SW 1271 (cell line): ENCODE measurements at places on chromosomes 7 and 10.

DNA sequence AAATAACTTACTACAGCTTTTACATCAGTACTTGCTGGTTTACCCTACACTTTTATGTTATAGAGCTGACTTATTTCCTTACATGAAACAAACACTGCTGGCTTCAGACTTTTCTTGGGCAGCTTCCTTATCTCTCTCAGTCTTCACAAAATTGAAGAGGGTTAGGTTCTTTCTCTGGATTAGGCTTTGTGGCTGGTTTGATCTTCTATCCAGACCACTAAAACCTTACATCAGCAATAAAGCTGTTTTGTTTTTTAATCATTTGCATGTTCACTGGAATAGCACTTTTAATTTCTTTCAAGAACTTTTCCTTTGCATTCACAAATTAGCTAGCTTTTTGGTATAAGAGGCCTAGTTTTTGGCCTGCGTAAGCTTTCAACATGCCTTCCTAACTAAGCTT is 218.7 kb downstream of the LRRTM3 start:
- no peak for DNase-seq

DNA sequence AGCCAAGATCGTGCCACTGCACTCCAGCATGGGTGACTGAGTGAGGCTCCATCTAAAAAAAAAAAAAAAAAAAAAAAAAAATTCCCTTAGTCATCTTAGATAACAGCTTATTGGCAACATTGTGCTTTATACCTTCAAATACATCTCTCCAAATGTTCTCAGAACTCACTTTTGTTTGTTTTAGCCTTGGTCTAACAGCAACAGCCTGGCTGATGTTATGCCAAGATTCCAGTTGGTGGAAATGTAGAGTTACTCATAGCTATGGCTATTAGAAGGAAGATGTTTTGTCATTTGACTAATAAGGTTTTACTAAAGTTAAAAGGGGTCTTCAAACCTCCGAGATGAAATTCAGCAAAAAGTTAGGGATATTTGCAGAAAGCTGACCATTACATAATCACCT is 481.4 kb downstream of the NEBL start:
- no peak for DNase-seq

GRCh38 chr7:66308411-66308810 is 103.3 kb downstream of the TPST1 start:
- DNase-seq: no peak

DNA sequence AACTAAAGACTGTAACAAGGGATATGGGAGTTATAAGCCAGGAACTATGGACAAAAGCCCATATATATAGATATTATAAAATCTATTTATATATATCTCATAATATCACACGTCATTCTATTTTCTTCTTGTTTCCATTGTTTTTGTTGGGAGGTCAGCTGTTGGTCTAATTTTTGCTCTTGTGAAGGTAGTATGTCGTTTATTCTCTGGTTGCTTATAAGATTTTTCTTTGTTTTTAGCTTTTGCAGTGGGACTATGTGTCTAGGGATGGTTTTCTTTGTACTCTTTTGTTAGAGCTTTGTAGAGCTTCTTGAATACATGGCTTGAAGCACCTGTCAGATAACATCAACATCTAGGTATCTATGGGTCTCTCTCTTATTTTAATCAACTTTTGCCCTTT is 14.0 kb downstream of the ARL4A start:
- no peak for DNase-seq

GRCh38 chr7:105268056-105268455 is 120.7 kb downstream of the SRPK2 start:
- no peak for DNase-seq

- DNase-seq: no peak
These were observed 8.8 kb downstream of the DCLRE1C start for GRCh38 chr10:14945108-14945507.

- DNase-seq: no peak
These were observed 536.1 kb downstream of the LRMDA start for GRCh38 chr10:75967491-75967890.

GRCh38 chr10:60454336-60454735 is 64.7 kb upstream of the ANK3 start:
- DNase-seq: no peak

DNA sequence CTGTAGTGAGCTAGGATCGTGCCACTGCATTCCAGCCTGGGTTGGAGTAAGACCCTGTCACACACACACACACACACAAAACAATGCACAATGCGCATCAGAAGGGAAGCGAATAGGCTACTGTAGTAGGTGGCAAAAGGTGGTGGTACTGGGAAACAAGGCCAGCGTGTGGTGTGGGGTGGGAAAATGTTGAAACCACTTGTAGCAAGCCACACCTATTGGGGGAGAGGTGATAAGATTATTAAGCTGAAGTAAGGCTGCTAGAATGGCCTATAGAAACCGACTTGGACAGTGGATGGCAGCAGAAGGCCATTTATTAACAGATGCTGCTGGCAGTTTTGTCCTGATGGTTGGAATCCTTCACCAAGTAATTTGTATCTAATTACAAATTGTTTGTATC is 7.2 kb upstream of the CHCHD1 start:
- no peak for DNase-seq

- no peak for DNase-seq
These were observed 60.2 kb upstream of the NRG3 start for GRCh38 chr10:81814842-81815241.

- DNase-seq: no peak
These were observed 107.6 kb downstream of the KMT2C start for GRCh38 chr7:152328234-152328633.

- no peak for DNase-seq
These were observed 184.4 kb upstream of the KLF14 start for GRCh38 chr7:130918129-130919052.

DNA sequence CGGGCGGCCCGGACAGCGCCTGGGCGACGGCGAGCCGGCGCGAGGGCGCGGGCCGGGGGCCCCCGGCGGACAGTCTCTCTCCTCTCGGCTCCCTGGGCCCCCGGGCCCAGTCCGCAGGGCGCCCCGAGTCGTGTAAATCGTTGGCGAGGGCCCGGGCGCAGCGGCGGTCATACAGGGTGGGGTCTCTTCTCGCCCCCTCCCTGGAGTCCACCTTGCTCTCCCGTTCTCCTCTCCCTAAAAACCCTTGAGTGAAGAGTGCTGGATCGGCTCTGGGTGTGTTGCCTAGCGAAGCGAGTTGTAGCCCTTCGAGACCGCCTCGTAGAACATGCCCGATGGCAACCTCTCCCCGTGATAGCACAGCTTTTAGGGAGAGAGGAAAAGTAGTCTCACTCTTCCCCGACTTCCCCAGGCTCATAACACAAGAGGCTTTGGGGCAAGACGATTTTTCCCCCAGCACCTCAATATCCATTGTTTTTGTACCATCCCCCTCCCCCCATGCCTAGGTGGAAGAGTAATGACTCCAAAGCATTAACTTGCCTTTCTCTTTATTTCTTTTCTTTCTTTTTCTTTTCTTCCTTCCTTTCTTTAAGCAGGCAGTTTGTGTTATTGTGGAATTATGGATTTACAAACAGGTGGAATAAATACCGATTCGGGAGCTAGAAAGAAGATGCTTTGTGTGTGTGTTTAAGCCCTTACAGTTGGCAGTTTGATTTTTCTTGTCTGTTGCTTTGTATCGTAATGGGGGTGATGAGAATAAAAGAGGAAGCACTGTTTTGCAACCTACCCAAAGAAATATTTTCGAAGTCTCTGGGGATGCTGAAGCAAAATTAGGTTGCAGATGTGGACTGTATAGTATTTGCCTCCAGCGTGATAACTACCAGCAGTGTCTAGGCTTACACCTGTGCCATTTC is 822 bp downstream of the SHOC2 start:
- DNase-seq: peak; percentile 25

DNA sequence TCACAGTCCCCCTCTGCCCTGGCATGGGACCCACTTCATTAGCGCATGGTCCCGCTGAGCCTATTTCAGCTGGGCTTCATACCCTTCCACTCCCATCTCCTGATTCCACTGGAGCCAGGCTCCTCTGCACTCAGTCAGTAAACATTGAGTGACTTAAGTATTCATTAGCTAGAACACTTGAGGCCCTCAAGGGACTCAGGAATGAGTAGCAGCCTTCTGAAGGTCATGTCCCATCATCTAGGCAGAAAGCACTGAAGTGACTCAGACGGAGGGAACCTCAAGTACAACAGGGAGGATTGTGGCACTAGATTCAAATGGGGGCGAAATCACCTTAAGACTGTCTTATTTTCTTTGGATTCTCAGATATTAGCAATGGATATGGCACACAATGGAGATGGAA is 186.6 kb upstream of the INHBA start:
- no peak for DNase-seq

DNA sequence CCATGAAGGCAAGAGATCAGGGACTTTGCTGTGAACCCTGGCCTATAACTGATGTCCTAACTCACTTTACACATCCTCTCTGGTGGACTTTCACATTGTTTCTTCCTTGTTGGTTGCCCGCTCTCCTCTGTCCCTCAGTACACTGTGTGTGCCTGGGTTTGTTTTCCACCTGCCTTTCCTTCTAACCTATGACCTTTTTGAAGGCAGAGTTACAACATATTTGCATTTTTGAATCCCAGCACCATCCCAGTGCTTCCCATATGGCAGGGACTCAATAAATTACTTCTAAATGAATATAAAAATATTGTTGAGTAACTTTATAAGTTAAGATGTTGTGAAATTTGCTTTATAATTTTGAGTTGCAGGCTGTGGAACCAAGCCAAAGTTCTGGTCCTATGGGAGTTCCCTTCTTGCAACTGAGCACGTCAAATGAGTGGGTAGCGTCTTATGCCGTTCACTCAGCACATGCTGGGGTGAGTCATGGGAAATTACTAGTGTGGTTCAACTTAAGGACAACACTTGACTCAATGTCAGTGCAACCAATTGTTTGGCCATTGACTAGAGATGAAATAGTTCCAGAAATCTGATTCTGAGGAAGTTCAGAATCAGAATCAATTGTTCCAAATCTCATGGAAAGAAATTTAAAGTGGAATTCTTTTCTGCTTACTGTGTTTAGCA is 250.9 kb downstream of the TWIST1 start:
- peak; percentile 64 for DNase-seq

GRCh38 chr7:134289423-134289822 is 27.3 kb downstream of the SLC35B4 start:
- DNase-seq: no peak

DNA sequence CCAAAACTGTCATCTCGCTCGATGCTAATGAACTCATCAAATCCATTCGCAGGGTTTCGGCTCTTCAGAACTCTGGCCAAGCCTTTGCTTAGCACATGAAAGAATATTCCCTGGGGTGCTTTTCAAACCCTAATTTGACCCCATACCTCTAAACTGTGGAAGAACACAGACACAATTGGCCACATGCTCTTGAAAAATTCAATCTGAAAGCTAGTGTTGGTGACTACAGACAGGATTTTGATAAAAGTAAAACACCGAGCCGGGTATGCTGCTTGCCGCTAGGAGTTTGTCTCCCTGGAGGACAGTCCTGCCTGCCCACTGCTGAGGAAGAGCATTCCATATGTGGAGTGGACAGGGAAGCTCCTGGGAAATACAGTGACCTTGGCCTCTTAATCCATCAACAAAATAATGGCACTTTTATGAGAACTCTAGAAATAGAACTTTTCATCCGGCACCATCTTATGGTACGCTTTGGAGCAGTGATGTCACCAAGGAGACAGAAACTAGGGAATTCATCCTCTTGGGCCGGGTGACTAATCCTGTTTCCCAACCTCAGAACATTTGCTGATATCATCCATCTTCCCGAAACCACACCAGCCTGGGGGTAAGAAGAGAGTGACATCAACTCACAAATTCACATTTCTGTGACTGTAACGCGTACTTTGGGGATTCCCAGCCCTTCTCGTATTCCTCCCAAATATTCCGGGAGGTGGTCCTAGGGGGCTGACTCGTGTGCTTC is 34.2 kb downstream of the MTURN start:
- DNase-seq: no peak

DNA sequence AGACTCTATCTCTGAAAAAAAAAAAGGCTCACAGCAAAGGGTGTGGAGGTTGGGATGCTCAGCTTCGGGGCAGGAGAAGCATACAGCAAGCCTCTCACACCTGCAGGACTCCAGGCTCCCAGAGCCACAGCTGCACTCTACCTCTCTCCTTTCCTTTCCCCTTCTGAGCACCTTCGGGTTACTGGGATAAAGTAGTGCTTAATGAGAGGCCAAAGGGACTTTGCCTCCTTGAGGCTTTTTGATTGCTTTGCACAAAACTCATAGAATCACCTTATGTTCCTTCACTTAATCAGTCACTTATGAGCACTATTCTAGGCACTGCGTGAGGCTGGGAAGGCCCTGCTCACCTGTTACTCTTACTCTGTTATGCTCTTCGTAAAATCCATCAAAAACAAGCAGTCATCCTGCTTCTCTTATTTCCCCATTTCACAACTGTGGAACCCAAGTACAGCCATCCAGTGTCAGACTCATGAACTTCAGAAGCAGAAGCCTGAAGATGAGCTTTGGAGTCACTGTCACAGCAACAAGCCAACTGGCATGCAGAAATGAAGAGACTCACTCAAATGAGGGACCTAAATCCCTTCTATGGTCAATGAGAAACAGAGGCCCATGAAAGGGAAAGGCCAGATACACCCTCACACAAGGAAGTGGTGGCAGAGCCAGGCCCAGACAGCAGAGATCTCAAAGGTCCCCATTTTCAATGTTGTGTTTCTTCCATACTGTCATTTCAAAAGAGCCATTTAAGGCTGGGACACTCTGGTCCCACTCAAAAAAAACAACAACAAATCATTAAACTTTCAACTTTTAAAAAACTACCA is 205.4 kb downstream of the KCNMA1 start:
- DNase-seq: no peak

- no peak for DNase-seq
These were observed 203.1 kb upstream of the VSTM2A start for GRCh38 chr7:54339073-54339472.

- no peak for DNase-seq
These were observed 158.9 kb upstream of the HDAC9 start for GRCh38 chr7:18336626-18337025.

GRCh38 chr10:613271-614138 is 76.0 kb downstream of the DIP2C start:
- no peak for DNase-seq

DNA sequence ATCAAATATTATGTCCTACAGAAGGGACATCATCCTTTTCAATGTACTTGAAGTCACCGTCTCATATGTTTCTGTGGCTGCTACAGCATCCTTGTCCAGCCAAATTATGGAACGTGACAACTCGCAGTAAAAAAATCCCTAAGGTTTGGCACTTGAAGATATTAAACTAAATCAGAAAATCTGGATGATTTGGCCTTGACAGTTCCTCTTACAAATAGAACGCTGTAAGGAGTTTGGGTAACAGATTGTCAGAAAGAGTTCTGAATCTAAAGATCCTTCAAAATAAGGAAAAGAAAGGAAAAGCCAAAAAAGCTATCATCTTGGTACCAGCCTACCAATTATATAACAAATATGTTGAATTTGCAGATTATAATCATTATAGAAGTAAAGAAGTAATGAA is 21.0 kb downstream of the XRCC2 start:
- no peak for DNase-seq

DNA sequence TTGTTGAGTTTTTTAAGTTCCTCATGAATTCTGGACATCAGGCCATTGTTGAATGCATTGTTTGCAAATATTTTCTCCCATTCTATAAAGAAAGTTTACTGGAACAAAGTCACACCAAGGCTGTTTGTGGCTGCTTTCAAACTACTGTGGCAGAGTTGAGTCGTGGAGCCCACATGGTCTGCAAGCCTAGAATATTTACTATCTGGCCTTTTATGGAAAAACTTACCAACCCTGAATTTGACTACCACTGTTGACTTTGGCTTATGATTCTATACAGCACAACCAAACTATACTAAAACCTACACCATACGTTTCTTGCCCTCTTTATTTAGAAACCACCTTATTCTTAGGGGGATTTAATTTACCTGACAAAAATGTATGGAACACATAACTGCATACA is 239.1 kb downstream of the KCNMA1 start:
- DNase-seq: no peak
